ENCODE measurements at places on chromosomes 5 and 9. TPM values are rescaled to one million over a fixed set of nuclear protein-coding genes. Genes with fewer than 3 reads are reported as not detected.

The ELOVL7 gene
- 0.11 TPM for polyA plus RNA-seq

DNA sequence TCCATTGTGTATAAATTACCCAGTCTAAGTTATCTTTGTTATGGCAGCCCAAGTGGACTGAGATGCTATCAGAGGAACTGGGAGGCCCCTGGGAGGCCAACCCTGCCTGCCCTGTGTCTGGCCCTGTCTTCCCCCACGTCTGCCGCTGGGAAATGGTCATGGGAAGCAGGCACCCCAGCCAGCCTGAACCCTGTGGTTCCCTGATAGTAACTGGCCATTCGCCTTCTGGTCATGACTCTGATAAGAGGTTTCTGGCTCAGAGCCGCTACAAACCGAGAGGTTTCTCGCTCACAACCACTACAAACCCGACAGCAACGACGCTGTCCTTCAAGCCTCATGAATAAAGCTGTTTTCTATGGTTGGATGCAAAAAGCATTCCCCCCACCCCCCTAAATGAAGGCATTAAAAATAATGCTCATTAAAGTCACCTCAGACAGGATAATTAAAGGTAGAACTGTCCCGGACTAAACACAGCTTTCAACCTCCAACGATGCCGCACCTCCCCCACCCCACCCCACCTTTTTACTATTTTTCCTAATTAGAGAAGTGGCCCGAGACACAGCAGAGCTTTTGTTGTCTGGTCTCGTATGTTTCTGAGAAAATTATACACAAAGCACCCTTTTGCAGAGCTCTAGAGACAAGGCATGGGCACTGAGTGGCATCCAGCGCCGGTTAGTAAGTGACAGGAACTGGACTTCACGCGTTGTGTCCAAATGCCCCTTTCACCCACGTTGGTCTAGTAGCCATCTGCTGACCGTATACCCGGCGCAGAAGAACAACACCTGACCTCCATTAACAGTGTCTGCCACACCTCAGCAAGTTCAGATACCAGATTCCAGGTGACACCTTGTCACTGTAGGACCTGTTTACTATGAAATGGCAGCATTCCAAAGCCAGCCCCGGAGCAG lies 140.8 kb downstream of the COL23A1 start:
- DNase-seq = no peak

- no peak for DNase-seq
Observed at GRCh38 chr9:98777618-98778017, 18.7 kb downstream of the ANKS6 start.

DNA sequence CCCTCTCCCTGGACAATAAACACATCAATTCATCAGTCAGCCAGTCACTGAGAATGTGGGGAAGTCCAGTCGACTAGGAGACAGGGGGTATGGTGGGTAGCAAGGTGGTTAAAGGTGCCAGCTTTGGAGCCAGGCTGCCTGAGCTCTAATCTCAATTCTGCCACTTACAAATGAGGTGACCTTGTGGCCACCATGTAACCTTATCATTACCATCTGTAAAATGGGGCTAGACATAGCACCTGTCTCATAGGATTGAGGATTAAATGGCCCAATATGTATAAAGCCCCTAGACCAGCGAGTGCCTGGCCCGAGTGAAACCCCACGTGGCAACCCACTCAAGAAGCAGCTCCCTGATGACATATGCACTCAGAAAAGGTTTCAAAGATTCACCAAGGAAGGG lies 73.3 kb upstream of the TBC1D2 start:
- DNase-seq = no peak

- DNase-seq = no peak
Observed at GRCh38 chr5:93346301-93346700, 234.7 kb downstream of the NR2F1-AS1 start.

DNA sequence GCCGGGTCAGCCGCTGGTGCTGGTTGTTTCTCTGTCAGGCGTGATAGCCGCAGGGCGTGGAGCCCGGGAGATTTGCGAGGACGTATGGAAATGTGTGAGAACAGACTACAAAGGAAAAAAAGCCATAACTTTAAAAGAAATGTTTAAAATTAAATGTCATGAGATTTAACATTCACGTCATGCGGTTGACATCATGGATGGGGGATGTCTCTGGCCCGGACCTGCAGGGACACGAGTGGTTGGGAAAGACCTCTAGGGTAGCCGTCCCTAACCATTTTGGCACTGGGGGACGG lies 643 bp upstream of the RNF130 start:
- no peak for DNase-seq

DNA sequence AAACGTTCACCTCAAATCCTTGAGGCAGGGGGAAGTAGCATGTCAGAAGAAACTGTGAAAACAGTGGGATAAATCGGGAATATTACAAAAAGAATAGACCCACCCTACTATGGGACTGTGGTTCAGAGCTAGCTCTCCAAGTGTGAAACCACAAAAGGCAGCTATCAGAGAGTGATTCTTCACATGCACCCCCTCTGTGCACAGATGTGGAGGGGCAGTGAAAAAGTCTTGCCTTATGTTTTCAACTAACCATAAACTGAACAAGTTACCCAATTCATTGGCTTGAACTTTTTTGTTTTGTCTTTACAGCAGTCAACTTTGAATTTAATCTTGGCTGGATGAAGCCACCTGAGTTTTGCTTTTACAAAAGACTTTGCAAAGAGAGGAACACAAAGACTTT lies 98.8 kb upstream of the NR4A3 start:
- no peak for DNase-seq

All from muscle of back (tissue), 13 donors.